B cell (primary cell): ENCODE measurements at places on chromosomes 2 and 18. TPM values are rescaled to one million over a fixed set of nuclear protein-coding genes. Genes with fewer than 3 reads are reported as not detected.

DNA sequence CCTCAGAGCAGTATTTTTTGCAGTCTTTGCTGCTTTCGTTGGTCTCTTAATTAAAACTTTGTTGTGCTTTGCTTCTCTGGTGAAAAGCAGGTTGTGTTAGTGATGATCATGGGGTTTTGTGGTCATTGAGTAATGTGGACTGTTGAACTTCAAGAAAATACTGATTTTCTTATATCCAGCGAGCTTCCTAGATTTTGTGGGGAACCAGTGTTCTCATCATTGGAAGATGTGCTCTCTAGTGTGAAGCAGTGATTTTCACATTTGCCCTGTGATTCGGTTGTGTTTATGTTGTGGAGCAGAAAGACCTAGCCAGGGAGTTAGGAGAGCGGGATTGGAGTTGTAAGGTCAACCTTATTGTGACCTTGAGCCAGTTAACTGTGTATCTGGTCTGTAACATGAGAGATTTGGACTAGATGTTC, 12.4 kb downstream of the ASAP2 start:
- H3K4me1 ChIP-seq, result no peaks in the 10 kb centered on the region
- DNase-seq, result no peak
- H3K27me3 ChIP-seq, result no peaks in the 10 kb centered on the region
- no peaks in the 10 kb centered on the region for H3K36me3 ChIP-seq

- no peak overlapping the region for H3K4me3 ChIP-seq
- H3K36me3 ChIP-seq, result no peaks in the 10 kb centered on the region
- no peak for DNase-seq
- no peaks in the 10 kb centered on the region for H3K4me1 ChIP-seq
- H3K27me3 ChIP-seq, result no peaks in the 10 kb centered on the region
- H3K27ac ChIP-seq, result no peak overlapping the region
Observed at GRCh38 chr2:239040152-239040761, 192.4 kb downstream of the TWIST2 start.

DNA sequence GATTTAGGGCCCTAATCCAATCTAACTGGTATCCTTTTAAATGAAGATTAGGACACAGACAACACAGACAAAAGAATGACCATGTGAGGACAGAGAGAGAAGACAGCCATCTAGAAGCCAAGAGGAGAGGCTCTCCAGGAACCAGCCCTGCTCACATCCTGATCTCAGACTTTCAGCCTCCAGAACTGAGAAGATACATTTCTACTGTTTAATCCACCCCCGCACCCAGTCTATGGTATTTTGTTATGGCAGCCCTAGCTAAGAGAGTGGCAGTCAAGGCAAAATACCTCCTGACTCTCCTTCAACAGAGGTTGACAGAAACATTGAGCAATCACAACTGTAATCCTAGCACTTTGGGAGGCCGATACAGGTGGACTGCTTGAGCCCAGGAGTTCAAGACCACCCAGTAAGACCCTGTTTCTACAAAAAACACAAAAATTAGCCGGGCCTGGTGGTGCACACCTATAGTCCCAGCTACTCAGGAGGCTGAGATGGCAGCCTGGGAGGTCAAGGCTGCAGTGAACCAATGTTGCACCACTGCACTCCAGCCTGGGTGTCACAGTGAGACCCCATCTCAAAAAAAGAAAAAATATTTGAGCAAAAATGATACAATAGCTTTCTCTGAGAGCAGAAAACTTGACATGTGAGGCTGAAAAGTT, 34.7 kb downstream of the WDR33 start:
- H3K4me1 ChIP-seq, result peaks cover 8% of the 10 kb centered on the region
- H3K36me3 ChIP-seq, result no peaks in the 10 kb centered on the region
- no peak overlapping the region for H3K4me3 ChIP-seq
- DNase-seq, result no peak
- no peak overlapping the region for H3K27ac ChIP-seq

DNA sequence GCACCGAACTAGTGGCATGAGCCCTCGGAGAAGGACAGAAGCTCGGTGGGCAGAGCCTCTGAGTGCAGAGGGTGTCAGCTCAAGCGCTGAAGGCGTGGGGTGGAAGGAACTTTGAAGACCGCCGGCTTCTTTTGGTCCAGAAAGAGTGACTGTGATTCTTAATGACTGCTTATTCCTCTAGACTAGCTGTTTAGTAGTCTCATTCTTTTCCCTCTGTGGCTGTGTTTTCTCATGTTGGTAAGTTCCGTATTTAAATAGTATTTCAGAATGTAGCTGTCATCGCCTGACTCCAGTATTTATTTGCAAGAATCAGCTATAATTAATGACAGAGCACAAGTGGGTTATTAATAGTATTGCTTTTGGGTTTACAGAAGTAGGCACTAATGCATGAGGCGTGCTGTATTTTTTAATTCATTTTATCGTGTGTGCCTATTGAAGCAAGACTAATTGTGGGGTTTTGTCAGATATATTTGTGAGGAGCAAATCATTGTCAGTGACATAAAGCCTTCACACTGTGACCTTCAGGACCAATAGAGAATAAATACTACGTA, 80.8 kb upstream of the NFATC1 start:
- H3K4me3 ChIP-seq, result no peak overlapping the region
- no peaks in the 10 kb centered on the region for H3K4me1 ChIP-seq
- H3K27ac ChIP-seq, result no peak overlapping the region

DNA sequence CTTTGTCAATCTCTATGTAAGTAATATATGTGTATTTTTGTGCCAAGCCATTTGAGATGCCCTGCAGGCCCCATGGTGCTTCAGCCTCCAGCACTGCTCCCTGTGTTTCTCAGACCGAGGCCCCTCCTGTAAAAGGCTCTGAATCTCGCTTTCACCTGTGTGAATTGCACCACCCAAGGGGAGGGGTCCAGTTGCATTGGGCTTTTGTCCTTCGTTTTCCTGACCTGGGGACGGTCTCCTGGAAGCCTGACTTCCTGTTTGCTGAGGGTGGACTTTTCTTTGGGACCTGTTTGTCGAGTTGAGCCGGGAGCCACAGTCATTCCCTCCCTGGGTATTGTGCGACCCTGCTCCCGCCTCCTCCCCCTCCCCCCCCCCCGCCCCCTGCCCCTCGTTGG, 48.9 kb downstream of the AGAP1 start:
- DNase-seq, result no peak
- H3K4me1 ChIP-seq, result no peaks in the 10 kb centered on the region
- no peak overlapping the region for H3K4me3 ChIP-seq
- no peaks in the 10 kb centered on the region for H3K27me3 ChIP-seq

- no peaks in the 10 kb centered on the region for H3K36me3 ChIP-seq
- DNase-seq, result no peak
- H3K4me1 ChIP-seq, result peaks cover 24% of the 10 kb centered on the region
- no peak overlapping the region for H3K4me3 ChIP-seq
Observed at GRCh38 chr2:112622528-112622849, 23.2 kb upstream of the SLC20A1 start.

DNA sequence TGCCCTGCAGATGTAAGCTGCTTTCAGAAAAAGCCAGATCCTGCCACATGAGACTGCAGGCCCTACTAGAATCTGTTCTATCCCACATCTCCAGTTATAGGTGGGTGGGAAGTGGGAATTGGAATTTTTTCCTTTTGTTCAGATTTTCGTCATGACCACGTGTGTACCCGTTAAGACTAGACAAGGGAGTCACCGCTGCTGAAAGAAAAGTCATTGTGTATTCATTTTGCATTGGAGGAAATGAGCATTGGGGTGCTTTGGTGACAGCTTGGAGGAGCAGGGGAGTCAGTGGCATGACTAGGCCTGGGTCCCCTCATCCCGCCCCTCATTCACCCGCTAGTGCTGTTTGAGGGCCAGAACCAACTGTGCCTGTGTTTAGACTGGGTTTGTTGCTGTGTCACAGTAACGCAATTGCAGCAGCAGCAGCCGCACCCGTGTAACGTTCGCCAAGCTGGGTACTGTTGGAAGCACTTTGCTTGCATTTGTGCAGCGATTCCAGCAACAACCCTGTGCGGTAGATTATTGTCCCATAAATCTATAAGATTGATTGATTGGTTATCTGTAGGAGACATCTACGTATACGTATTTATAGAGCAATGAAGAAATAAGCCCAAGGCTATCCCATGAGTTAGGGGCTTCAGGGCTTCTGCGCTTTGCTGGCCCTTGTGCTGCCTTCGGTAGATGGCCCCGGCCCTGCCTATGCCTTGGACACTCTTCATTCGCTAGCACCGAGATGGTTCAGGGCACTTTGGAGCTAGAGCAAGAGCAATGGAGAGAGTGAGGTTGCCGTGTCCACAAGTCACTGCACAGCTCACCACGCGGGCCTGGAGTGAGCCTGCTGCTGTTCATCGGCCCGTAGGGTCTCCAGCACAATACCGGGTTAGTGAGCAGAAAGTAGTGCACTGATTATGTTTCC, 194.9 kb downstream of the AGAP1 start:
- H3K27me3 ChIP-seq, result no peaks in the 10 kb centered on the region
- H3K27ac ChIP-seq, result no peak overlapping the region
- no peaks in the 10 kb centered on the region for H3K4me1 ChIP-seq

DNA sequence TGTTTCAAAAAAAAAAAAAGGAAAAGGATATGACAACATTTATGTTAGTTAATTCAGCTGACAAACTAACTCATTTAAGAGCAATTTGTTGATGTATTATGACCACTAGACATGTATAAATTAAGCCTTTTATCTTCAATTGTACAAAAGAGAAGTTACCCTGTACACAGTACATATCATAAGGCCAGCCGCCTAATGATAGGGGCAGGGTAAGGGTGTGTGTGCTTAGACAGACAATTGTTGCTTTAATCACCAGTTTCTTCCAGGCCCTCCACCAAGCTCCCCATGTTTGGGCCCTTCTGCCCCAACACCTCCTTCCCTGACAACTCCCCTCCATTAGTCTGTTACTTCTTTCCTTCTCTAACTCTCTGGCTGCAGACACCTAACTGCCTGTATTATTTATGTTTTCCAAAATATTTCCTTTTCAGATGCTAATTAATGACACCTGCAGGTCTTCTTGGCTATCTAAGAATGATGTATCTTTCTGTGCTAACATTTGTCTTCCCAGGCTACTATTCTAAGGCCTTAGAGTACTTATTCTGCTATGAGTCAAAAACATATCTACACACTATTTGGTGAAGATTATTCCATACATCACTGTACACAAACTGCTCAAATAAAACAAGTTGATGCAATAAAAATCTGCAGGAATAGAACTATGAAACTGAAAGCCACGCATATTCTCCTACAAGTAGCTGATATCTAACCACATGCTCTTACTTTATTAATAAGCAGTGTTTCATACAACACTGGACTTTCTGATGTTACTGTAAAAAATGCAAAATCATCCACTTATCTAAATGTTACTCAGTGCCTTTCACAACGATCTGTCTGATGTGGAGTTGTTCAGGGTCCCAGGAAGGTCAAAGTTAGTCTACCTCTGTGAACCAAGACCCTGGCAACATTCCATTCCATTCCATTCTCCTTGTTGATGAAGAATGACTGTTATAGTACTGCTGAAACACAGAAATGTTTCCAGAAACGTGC, 26.4 kb downstream of the TMEM131 start:
- H3K4me1 ChIP-seq, result peaks cover 50% of the 10 kb centered on the region
- no peaks in the 10 kb centered on the region for H3K36me3 ChIP-seq
- DNase-seq, result no peak
- H3K27me3 ChIP-seq, result no peaks in the 10 kb centered on the region

DNA sequence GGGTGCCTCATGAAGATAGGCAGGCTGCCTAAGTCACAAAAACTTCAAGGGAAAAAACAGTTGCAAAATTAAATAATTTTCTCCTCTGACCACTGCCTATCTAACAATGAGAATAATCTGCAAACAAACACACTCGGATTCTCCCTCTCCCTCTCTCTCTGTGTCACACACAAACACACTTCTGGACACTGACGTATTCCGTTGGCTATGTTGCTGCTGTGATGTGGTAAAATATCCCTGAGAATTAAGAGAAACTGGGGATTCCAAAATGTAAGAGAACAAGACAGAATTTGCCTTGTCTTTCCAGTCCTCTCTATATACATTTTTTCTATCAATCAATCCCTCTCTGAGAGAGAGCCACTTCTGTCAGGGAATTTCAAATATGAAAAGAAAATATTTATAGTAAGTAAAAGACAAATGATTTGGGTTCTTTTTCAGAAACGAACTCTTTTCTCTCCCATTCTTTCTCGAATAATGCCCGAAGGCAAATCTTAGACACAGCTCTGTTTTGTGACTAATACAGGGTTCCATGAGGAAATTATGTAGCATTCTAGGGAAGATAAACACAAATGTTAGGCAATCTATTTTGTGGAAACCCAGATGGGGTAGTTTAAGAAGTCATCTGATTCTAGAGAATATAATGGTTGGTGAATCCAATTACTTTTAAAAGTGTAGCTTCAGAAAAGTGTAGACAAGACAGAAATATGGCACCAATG, 310.3 kb upstream of the CYP26B1 start:
- H3K27me3 ChIP-seq, result no peaks in the 10 kb centered on the region
- no peak overlapping the region for H3K27ac ChIP-seq
- no peaks in the 10 kb centered on the region for H3K36me3 ChIP-seq

DNA sequence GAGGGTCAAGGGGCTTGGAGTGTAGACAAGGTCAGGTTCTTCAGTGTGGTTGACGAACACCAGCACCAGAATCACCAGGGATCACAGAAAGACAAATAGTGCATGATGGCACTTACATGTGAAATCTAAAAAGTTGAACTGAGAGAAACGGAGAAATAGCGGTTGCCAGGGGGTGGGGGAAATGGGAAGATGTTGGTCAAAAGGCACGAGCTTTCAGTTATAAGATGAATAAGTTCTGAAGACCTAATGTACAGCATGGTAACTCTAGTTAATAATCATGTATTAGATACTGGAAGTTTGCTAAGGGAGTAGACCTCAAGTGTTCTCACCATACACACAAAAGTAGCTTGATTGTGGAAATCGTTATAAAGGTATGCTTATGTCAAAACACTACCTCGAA, 43.7 kb upstream of the DARS1 start:
- no peak overlapping the region for H3K4me3 ChIP-seq
- no peaks in the 10 kb centered on the region for H3K36me3 ChIP-seq
- DNase-seq, result no peak
- H3K27ac ChIP-seq, result no peak overlapping the region
- no peaks in the 10 kb centered on the region for H3K27me3 ChIP-seq

DNA sequence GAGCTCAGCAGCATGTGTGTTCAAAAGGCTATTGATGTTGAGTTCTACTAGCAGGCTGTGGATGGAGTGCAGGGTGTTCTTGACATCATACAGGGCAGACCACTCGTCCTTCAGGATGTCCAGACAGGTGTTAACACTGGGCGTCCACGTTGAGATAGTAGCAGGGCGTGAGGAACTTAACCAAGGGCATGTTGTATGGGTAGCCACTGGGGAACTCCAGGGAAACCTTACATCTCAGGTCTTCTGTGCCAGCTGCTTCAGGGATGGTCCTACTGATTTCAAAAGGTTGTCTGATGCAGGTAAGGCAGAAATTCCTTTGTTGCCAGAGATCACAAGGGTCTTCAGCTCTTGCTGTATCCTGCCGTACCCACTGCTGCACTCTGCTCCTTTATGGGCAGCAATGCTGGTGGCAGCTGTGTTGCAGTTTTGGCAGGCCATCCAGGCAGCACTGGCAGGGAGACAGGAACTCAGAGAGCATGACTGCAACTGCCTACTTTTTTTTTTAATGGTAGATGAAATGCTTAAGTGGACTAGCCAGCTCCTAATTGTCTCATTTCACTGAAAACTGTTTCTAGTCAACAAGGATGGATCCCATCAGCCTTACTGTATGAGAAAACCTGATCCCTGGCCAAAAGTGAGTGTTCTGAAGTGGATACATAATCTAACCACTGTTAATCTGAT, 32.4 kb upstream of the RBBP8 start:
- no peaks in the 10 kb centered on the region for H3K27me3 ChIP-seq
- no peaks in the 10 kb centered on the region for H3K36me3 ChIP-seq
- no peak for DNase-seq
- no peaks in the 10 kb centered on the region for H3K4me1 ChIP-seq
- no peak overlapping the region for H3K27ac ChIP-seq

GRCh38 chr2:39375917-39376316, 61.2 kb downstream of the MAP4K3 start:
- H3K4me3 ChIP-seq, result no peak overlapping the region
- H3K27ac ChIP-seq, result no peak overlapping the region
- no peaks in the 10 kb centered on the region for H3K27me3 ChIP-seq
- H3K4me1 ChIP-seq, result peaks cover 9% of the 10 kb centered on the region
- no peak for DNase-seq

Gene HAAO
- 17.6 and 21.0 TPM in 2 replicates for total RNA-seq

Gene FAP
- not detected in 2 replicates for total RNA-seq
